NCI-H1105 (cell line): ENCODE measurements at places on chromosomes 7 and 10.
A peak's percentile ranks its signal among the peaks of the same experiment; 100 is the strongest.

GRCh38 chr7:6234384-6234783, 38.0 kb downstream of the CYTH3 start:
- no peak for DNase-seq

DNA sequence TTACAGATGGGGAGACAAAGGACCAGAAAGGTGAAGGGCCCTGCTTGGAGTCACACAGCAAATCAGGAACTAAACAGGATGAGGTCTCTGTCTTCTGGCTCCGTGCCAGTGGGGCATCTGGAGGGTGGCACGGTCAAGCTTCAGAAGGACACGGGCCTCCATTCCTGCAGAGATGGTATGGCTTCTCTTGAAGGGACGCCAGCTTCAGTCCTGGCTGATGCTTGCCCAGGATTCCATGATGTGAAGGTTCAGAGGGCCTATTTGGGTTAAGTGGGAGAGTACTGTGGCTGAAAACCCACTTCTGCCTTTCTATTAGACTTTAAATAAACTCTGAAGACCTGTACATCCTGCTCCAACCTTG, 6.1 kb downstream of the RAMP3 start:
- DNase-seq, result no peak

DNA sequence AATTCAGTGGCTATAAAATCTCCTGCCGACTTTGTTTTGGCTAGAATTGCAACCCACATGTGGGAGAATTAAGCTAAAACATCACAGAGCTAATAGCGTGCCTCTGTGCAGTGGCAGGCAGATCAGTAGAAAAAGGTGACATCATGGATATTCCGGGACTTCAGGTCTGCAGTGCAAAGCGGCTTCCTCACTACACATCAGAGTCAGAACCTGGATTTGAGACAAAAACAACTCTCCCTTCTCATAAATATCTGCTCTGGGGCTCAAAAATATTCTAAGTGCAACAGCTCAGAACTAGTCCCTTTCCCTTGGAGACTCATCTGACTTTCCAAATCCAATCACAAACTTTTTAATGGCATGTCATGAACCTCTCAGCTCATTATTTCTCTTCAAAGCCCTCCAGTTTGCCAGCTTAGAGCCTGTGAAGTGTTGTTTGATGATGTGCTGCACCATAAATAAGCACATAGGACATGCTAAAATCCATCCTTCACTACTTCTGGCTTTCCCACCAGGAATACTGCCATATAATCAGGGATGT, 337.1 kb downstream of the RNLS start:
- no peak for DNase-seq

DNA sequence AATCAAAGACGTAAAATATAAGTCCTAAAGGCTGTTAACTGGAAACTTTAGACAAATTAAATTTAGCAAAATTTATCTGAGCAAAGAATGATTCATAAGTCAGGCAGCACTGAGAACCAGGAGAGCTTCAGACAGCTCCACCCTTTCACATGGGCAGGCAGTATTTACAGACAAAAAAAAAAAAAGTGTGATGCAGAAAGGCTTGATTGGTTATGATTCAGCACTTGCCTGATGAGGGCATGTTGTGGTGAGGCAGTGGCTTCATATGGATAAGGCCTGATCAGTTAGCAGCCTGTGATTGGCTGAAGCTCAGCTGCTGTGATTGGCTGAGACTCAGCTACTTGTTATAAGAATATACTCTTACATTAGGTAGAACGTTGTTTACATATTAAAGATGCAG, 495.4 kb upstream of the POM121L12 start:
- no peak for DNase-seq

- peak; percentile 87 for DNase-seq
These were observed 59.1 kb downstream of the ZNF467 start for GRCh38 chr7:149714081-149714909.

- no peak for DNase-seq
These were observed 299.1 kb downstream of the LHFPL3 start for GRCh38 chr7:104627516-104627915.

- DNase-seq, result no peak
These were observed 156.5 kb downstream of the DOCK4 start for GRCh38 chr7:112049555-112050249.

DNA sequence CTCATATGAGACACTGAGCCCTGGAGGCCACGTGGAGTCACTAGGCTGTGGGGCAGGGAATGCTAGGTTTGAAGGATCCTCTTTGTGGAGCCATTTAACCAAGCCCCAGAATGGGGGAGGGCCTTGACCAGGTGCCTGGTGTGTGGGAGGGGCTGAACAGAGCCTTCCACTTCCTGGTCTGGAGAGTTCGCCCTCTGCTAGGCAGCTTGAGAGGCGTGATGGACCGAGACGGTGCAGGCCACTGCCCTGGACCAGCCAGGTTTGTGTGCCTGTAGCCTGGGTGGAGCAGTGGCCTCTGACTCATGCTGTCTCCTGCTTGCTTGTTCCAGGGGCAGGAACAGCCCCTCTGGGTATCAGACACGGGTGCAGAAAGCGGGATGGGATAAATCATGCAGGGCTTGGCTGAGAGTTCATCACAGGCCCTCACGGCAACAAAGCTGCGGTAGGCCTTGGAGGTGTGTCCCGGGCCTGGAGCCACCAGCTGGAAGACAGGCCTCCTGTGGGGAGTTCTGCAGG, 27.4 kb downstream of the ADAMTS14 start:
- DNase-seq, result no peak

DNA sequence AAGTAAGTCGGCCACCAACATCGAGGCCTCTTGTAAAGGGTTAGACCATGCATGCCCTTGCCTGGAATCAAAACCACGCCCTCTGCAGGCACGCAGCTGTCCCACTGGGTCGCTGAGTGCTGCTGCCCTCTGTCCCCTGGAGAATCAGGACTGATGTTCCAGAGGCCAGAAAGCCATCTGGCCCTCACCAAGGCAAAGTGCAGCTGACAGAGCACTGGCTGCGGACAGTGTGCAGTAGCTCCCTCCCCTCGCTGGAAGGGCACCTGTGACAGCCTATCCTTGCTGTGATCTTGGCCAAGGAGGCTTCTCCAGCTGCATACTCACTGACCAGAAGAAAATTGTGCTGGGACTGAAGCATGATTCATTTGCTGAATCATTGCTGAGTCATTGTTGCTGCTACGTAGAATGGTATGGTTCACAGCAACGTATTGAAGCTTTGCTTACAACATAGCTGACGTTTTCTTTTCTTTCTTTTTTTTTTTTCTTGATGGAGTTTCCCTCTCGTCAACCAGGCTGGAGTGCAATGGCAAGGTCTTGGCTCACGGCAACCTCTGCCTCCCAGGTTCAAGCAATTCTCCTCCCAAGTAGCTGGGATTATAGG, 30.4 kb downstream of the DDC start:
- DNase-seq, result no peak

GRCh38 chr7:2923886-2924574, 79.9 kb upstream of the GNA12 start:
- no peak for DNase-seq

DNA sequence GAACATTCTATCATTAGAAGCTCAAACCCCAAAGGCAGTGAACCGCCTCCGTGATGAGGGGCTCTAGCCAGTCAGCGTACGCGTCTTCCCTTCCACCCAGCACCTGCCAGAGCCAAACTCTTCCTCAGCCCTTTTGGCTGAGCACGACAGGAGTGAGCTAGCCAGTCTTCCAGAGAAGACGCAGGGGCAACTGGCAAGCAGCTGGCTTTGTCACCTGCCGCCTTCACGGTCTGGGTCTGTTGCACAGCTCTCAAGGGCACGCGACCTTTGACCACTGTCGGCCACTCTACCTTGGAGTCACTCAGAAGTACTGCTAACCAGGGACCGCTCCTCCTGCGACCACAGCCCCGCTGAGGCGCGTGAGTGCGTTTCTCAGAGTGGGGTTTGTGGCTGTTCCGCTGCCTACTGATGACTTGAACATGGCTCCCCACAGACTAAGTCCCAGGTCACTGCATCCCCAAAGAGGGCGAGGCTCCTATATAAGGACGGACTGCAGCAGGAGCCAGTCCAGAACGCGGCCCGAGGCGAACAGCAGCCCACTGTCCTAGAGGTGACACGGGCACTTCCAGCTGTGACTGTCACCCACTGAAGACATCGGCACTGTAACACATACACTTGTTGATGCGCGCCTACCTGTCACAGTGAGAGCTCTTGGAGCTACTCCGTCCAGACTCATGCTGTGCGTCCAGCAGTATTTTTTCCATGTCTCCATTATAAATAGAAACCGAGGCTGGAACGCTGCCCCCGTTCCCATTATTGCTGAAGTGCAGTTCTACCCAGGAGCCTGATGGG, 8.4 kb downstream of the BNIP3 start:
- no peak for DNase-seq

GRCh38 chr10:114593240-114593792, 64.8 kb downstream of the ABLIM1 start:
- no peak for DNase-seq

- DNase-seq, result no peak
These were observed 80.4 kb downstream of the HIP1 start for GRCh38 chr7:75658369-75658768.
